ENCODE measurements at places on chromosomes 16 and 17.

- no peak for DNase-seq
Observed at GRCh38 chr16:53565296-53565863, 62.4 kb upstream of the AKTIP start.

DNA sequence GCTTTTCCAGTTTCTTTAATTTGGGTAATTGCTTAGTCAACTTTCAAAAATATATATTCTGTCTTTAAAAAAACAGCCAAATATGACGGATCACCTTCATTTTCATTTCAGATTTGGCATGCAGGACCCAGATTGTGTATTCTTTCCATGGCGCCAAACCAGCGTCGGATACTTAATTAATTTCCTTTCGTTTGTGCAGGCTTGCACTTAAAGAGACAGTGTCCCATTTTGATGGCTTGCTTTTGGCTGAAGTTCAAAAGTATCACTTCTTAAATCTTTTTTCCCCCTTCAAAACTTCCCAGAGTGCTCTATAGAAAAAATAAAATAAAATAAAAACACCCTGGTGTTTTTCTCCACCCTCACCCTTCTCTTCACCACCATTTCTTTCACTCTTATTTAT, 394.5 kb upstream of the SOX9 start:
- no peak for DNase-seq

DNA sequence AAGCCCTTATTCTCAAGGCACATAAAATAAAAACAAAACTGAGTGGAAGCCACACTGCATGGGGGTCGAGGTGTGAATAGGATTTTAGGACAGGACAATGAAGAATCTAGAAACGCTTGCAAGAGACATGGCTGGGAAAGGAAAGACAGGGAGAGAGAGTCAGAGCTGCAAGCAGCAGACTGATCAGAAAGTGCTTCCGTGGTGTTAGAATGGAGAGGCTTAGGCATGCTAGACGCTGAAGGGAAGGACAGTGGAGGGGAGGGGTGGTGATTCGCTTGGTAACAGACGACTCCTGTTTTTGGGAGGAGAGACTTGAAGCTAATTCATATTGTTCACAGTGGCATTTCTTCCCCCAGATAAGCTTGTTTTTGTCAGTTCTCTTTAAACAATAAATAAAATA, 173.5 kb downstream of the AIPL1 start:
- DNase-seq: no peak

DNA sequence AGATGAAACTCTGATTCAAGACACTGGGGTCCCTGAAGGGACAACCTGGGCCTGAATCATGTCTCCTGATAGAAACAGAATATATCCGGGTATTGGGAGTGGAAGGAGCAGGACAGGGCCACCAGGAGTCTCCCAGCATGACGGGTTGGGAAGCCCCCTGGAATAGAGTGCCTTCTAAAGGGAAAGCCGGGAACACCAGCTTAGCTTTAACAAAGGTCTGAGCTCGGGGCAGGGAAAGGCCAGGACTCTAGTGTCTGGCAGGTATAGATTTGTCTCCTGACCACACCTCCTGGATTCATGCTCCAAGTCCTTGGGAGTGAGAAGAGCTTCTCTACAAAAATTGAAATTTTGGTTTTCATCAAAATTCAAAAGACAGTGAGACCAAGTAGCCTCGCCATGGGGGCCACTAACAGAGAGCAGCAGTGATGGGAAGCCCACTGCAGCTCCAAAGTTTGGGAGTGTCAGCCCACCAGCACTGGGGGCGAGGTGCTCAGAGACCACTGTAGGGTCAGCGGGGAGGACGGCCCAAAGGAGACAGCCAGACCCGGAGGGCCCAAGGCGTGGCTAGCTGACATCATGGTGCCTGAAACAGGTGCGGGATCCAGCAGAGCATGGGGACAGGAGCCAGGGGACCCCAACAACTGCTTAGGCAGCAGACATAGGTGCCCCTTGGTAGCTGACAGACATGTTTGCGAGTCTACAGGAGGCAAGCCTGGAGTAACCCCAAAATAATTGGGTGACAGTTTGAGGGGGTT, 81.0 kb downstream of the C16orf78 start:
- DNase-seq: no peak

DNA sequence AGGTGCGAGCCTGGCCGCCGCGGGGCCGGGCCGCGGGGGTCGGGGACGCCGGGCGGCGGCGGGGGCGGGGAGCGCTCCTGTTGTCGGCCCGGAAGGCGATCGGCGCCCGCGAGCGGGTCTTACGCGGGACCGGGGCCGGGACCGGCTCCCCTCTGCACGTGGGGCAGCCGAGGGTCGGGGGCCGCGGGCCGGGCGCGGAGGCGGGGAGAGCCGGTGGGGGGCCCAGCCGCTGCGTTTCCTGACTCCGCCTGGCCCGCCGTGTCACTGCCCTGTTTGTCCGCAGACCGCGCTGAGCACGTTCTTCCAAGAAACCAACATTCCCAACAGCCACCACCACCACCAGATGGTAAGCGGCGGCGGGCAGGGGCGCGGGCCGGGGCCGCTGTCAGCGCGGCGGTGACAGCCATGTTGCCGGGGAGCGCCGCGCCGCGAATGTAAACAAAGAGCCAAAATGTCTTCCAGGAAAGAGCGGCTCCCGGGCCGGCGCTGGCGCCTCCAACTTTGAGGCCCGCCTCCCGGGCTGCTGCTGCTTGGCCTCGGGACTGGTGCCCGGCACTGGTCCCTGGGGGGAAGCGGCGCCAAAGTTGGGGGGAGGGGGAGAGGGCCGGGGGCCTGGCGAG, 586 bp downstream of the UBALD2 start:
- DNase-seq: no peak

DNA sequence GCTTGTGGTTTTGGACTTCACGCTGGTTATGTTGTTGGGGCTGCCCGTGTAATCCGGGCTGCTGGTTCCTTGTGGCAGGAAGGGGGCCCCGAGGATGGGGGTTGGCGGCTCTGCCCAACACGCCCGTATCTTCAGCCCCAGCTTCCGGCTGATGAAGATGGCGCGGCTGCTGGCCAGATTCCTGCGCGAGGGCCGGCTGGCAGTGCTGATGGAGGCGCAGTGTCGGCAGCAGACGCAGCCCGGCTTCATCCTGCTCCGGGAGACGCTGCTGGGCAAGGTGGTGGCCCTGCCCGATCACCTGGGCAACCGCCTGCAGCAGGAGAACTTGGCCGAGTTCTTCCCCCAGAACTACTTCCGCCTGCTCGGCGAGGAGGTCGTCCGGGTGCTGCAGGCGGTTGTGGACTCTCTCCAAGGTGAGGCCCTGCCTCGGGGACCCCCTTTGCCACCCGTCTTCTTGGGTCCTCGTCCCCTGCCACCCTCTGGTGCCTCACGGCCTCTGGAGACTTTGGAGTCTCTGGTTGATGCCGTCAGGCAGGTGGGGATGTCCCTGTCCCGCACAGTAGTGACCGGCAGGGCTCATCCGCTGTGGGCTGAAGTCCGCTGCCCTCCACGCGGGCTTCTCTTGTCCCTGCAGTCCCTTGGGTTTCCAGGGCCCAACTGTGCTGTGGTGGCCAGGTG, 2.2 kb downstream of the TELO2 start:
- no peak for DNase-seq

- DNase-seq: no peak
Observed at GRCh38 chr16:87076950-87077749, 240.0 kb downstream of the C16orf95 start.

DNA sequence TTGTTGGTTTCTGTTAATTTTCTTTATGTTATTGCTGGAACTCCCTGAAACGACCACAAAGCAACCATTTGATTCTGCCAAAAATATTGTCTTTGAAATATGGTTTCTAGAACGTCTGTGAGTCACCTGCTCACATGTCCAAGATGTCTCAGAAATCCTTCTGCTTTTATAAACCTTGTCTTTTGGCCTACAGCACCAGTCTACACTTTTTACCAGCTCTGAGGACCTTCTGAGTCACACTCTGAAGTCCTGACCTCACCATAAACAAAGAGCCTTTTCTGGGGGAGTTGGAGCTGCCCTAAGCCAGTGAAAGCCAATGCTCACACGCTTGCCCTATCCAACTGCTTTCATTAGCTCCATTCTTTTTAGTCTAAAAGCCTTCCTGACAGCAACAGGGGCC, 55.5 kb downstream of the GRIN2A start:
- DNase-seq: no peak

GRCh38 chr17:72535779-72536178, 415.0 kb downstream of the SOX9 start:
- no peak for DNase-seq

DNA sequence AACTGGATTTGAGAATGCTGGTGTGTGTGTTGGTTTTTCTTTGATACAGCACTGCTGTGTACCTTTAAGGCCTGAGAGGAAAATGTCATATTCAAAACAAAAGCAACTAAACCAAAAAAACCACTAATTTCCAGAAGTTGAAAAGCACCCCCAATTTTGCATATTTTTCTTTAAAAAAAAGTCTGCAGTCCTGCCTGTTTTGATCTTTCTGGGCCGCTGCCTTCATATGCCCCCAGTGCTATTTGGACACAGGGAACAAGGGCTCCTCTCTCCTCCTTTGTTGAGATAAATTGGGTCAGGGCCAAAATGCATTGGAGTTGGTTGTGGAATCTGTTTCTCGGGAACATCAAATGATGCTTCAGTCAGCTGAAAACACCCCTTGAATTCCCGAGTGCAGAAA, 26.9 kb downstream of the GPT2 start:
- no peak for DNase-seq

DNA sequence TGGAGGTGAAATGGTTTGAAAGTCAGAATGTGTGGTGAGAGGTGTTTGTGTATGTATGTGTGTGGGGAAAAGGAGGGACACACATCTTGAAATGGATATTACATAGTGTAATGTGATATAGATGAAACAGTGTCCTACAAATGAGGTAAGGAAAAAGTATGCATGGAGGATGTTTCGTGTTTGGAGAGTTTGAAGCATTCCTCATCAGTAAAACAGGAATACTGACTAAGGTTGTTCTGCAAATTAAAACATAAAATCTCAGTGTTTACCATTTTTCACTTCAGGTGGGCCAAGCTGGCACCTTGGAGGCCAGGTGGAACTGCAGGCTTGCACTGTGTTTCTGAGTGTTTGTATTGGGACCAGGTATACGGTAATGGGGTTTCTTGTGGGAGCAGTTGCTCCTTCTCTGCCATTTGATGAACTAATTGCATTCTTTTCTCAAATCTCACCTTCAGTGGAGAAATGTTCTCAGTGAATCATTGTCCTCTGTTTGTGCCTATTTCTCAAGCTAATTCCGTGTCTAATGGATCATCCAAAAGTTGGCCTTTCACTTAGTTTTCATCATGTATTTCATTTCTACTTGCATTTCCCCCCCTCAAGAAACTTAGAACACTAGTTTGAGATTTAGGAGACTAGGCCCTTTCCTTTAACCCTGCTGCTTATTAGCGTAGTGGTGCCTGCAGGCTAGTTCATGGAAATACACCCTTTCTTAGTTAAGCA, 8.2 kb upstream of the TBKBP1 start:
- DNase-seq: no peak

- no peak for DNase-seq
Observed at GRCh38 chr16:27724482-27725235, 174.7 kb downstream of the KATNIP start.

DNA sequence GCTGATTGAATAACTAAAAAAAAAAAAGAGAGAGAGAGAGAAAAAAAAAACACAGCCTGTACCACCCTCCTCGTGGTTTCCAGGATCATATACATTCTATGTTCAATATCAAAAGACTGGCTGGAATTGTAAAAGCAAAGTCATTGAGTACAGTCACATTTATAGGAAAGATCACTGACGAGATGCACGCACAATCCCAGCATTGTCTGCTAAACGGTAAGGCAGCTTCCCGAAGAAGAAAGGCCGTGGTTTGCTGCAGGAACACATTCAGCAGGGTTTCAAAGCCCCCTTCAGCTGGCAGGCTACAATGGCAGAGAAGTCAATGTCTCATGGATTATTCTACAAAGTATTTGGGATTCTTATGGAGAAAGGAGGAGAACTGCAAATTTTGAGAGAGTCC, 9.3 kb downstream of the NQO1 start:
- DNase-seq: no peak

DNA sequence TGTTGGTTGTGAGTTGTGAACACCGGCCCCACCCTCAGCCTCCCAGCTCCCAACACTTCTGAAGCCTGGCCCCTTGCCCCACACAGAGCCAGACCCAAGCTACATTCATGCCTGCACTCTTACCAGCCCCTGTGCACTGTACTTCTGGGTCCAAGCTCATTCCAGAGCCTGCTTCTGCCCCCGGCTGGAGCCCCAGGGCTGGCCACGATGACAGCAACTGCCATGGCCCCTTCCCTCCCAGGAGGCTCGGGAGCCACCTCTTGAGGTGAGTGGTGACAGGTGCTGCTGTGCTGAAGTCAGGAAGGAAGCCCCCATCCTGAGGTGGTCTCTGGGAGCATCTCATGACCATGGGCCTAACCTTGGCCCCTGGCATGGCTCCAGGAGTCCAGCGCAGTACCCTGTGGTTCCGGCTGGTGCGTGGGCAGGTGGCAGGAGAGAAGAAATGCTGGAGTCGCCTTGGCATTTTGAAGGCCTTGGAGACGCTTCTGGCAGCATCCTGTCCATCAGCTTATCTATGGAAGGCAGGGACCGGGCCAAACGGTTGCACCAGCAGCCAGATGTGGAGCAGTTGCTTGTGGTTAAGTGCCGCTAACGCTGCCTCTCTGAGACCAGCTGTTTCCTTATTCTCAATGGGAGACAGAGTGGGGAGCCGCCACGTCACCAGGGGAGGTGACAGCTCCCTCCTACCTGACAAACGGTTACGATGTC, 3.9 kb upstream of the CDT1 start:
- DNase-seq: no peak

GRCh38 chr16:84677017-84677803, 22.6 kb upstream of the USP10 start:
- DNase-seq: no peak

DNA sequence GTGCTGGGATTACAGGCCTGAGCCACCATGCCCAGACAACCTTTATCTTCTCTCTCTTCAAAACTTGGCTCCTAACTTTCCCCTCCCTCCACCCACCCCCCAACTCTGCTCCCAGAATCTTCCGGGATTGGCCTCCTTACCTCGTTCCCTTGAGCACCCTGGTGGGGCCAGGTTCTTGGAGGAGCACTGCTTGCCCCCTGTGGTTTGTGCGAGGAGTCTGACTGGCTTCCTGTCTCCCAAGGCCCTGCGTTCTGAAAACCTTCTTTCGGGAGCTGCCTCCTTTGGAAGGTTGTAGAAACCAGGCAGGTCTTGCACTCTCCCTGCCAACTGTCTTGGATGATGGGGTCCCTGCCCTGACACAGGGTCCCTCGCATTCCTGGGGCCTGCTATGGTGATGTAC, 19.8 kb downstream of the PLXDC1 start:
- no peak for DNase-seq

GRCh38 chr17:80951121-80952090, 40.2 kb upstream of the CHMP6 start:
- DNase-seq: no peak

DNA sequence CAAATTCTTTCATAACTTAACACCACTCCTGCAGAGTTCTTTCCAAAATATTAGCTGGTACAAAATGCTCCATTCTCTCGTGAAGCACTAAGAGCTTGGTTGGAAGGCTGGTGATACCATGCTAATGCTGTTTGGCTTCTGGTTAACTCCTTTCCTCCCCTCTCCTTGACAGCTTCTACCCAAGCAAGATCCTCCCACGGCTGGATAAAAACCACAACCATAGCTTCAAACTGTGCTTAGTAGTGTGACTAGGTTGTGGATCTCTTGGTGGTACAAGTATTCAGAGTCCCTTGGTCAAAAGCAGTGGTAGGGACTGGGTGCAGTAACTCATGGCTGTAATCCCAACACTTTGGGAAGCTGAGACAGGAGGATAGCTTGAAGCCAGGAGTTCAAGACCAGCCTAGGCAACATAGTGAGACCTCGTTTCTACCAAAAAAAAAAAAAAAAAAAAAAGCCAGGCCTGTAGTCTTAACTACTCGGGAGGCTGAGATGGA, 2.3 kb downstream of the PHAF1 start:
- DNase-seq: no peak
